Frontal cortex (tissue), 4 donors: ENCODE measurements at places on chromosomes 16 and 17. TPM values are rescaled to one million over a fixed set of nuclear protein-coding genes. Genes with fewer than 3 reads are reported as not detected.

DNA sequence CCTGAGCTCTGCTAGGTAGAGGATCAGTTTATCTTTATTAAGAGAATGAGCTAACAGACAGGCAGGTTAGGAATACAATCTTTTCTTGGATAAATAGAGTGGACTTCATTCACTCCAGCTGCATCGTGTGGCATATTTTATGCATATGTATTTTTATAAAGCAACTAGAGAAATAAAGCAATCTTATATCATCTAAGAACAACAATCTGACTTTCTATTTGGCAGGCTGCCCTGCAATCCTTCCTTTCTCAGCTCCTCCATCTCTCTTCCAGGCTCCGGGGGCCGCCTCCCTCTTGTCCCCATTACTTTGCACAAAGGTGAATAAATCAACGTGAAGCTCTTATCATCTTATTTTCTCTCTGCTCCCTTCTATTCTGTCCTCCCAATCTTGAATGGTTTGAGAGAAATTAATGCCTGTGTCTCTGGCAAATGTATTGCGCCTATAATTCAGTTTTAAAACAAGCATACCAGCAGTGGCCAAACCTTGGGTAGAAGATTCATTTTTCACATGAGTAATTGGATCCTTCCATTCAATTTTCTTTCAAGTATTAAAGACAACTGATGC is 64.5 kb downstream of the HS3ST3A1 start:
- no peak for DNase-seq

DNA sequence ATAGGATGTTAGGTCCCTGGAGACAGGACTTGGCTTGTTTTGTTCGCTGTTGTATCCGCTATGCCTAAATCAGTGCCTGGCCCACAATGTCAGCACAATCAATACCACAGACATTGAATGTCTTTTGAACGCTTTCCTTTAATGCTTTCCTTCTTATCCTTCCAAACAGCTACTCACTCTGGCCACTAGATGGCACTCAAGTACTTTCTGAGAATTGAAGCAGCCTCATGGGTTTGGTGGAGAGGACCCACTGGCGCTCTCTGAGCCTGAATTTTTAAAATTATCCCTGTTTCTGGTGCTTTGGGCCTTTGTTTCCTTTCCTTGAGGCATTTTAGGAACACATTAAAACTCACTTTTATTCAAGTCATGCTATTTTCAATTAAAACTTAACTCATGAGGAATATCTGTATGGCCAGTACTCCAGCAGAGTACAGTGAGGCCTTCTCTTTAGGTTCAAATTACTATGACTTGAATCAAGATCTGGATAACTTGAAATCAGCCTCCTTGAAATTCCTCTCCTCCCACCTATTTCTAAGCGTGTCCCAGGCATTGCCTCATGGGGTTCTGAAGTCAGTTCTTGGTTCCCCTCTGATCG is 3.2 kb upstream of the NLRP1 start:
- DNase-seq = peak; percentile 40

The CRYBA1 gene
- not detected for total RNA-seq

- no peak for DNase-seq
Measured at GRCh38 chr16:80527297-80527696, 13.5 kb upstream of the DYNLRB2 start.

The GDPD1 gene
- total RNA-seq = 54.2 TPM

The RCVRN gene
- total RNA-seq = under 0.01 TPM

GRCh38 chr17:47611372-47612350 is 38.1 kb upstream of the KPNB1 start:
- DNase-seq = no peak

- no peak for DNase-seq
Measured at GRCh38 chr17:20206591-20206990, 197.4 kb downstream of the SPECC1 start.

GRCh38 chr17:59493867-59494266 is 71.5 kb upstream of the DHX40 start:
- no peak for DNase-seq

DNA sequence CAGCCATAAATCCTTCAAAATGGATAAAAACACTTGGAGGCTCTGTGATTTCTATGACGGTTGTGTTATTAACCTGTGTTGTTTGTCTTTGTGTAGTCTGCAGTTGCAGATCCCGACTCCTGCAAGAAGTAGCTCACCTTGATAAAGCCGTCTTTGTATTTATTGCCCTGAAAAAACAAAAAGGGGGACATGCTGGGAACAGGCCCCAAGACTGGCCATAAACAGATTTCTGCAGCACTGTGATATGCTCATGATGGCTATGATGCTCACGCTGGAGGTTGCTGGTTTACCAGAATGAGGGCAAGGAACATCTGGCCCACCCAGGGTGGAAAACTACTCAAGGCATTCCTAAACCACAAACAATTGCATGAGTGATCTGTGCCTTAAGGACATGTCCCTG is 71.0 kb downstream of the LGALS9 start:
- no peak for DNase-seq

The FNDC8 gene
- total RNA-seq = not detected

DNA sequence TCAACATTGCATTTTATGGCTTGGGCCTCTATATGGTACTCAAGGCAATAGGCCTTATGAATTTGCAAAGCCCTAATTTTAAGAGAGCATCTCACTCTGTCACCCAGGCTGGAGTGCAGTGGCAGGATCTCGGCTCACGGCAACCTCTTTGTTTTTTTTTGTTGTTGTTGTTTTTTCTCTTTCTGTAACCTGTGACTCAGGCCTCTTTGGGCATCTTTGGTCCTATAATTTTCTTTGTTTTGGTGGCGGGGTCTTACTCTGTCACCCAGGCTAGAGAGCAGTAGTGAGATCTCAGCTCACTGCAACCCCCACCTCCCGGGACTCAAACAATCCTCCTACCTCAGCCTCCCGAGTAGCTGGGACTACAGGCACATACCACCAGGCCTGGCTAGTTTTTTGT is 21.8 kb upstream of the HERPUD1 start:
- DNase-seq = no peak

DNA sequence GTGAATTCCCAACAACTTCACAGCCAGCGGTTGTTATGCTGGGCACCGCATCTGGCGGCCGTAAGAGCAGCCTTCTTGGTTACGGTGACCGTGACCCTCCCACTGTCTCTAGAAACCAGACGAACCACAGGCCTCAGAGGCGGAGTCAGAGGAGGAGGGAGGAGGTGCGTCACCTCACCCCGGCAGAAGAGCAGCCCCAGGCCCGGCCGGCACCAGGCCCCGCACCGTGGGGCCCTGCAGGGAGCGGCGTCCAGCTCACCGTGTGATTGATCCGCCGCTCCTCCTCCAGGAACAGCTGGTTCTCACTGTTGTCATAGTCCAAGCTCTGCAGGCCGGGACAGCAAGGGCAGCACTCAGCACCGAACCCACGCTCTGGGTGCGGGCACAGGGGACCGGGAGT is 13.7 kb downstream of the CLCN7 start:
- DNase-seq = no peak

The NUP88 gene
- total RNA-seq = 90.9 TPM

The HOXB8 gene
- total RNA-seq = not detected

DNA sequence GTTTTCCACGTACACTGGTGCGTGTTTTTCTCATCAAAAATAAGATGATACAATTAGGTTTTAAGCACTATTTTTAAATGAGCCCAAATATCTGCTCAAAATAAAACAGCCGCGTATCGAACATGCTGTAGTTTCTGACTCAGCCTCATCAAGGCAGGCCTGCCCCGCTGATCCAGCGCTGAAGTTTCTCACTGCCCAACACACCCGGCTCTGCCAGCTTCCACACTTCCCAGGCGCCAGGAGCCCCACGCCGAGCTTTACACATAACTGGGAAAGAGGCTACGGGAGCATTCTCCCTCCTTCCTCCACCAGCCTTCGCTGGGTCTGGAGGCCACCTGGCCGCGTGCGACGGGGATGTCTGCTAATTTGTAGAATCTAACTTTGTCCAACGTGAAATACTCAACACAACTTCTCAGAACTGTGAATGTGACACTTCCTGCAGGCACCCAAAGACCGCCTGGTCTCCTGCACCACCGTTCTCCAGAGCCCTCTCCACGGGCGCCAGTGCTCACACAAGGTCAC is 42.1 kb downstream of the MAP1LC3B start:
- DNase-seq = no peak

The KRT33B gene
- total RNA-seq = not detected

The CSH2 gene
- not detected for total RNA-seq

The SLC12A3 gene
- total RNA-seq = not detected

- DNase-seq = no peak
Measured at GRCh38 chr17:77208217-77208808, 67.5 kb downstream of the SEC14L1 start.

The WIPF2 gene
- total RNA-seq = 5.3 TPM

The CA10 gene
- 39.5 TPM for total RNA-seq
